ENCODE measurements at places on chromosomes 1 and 21. TPM values are rescaled to one million over a fixed set of nuclear protein-coding genes. Genes with fewer than 3 reads are reported as not detected.

DNA sequence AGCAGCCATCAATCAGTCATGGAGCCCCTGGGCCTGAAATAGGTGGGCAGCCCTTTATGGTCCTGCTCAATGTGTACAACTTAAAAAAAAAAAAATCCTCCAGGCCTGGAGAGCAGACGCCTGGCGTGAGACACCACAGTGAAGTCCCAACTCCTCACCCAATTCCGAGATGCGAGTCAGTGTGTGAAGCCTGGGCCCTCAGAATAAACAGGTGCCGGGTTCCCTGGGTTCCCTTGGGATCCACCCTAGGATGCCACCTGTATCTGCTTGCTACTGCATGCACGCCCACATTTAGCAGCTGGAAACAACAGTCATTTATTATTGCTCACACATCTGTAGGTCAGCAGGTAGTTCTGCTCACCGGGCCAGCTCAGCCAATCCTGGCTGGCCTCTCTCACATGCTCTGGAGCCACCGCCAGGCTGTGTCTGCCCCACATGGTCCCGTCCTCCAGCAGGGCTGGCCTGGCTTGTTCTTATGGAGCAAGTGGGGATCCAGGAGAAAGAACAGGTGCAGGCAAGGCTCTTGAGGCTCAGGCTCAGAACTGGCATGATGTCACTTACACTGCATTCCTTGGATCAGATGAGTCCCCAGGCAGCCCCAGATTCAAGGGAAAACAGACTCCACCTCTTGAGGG is 172.7 kb downstream of the NPHP4 start:
- no peak overlapping the region for H3K4me3 ChIP-seq
- no peaks in the 10 kb centered on the region for H3K4me1 ChIP-seq
- no peaks in the 10 kb centered on the region for H3K36me3 ChIP-seq
- no peak for DNase-seq
- H3K27me3 ChIP-seq = no peaks in the 10 kb centered on the region

GRCh38 chr1:169548282-169548681 is 38.0 kb downstream of the F5 start:
- H3K36me3 ChIP-seq = no peaks in the 10 kb centered on the region
- no peak overlapping the region for H3K4me3 ChIP-seq
- peaks cover 6% of the 10 kb centered on the region for H3K27me3 ChIP-seq
- no peak for DNase-seq
- H3K4me1 ChIP-seq = no peaks in the 10 kb centered on the region
- no peak overlapping the region for H3K27ac ChIP-seq

GRCh38 chr1:47907177-47907528 is 90.0 kb downstream of the TRABD2B start:
- H3K27ac ChIP-seq = no peak overlapping the region
- peaks cover 6% of the 10 kb centered on the region for H3K27me3 ChIP-seq
- DNase-seq = no peak
- H3K4me3 ChIP-seq = no peak overlapping the region
- no peaks in the 10 kb centered on the region for H3K36me3 ChIP-seq

DNA sequence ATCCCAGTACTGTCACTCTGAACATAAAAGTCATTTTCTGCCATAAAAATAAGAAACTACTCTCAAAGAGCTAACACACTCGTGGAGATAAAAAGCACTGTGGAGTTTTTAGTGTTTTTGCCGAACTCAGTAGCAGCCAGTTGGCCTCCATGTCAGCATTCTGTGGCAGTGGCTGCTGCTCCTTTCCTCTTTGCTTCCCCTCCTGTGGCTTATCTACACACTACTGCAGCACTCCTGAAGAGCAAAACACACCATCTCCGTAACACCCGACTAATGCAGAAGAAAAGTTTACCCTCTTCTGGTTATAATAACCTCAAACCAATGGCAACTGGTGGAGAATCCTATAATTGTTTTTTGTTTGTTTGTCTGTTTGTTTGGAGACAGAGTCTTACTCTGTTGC is 44.9 kb downstream of the RAB3GAP2 start:
- no peaks in the 10 kb centered on the region for H3K4me1 ChIP-seq
- no peak overlapping the region for H3K4me3 ChIP-seq
- no peak overlapping the region for H3K27ac ChIP-seq
- no peak for DNase-seq

DNA sequence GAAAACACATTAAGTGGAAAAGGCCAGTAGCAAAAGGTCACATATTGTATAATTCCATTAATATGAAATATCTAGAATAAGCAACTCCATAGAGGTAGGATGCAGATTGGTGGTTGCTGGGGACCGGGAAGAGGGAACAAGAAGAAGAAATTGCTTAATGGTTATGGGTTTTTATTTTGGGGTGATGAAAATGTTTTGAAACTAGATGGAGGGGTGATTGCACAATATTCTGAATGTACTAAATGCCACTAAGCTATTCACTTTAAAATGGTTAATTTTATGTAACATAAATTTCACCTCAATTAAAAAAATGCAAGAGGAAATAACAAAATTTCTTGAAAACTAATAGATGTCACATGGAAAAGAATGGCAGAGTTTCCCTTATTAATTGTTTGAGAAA is 6.7 kb downstream of the KIAA0040 start:
- H3K36me3 ChIP-seq = no peaks in the 10 kb centered on the region
- no peak for DNase-seq
- H3K4me3 ChIP-seq = no peak overlapping the region
- H3K4me1 ChIP-seq = no peaks in the 10 kb centered on the region
- H3K27me3 ChIP-seq = peaks cover 5% of the 10 kb centered on the region

- no peak overlapping the region for H3K4me3 ChIP-seq
- no peak overlapping the region for H3K27ac ChIP-seq
- H3K36me3 ChIP-seq = no peaks in the 10 kb centered on the region
- no peak for DNase-seq
Measured at GRCh38 chr1:112165375-112165774, 175.9 kb upstream of the KCND3 start.

- DNase-seq = no peak
- no peak overlapping the region for H3K4me3 ChIP-seq
- peaks cover 5% of the 10 kb centered on the region for H3K27me3 ChIP-seq
- no peaks in the 10 kb centered on the region for H3K36me3 ChIP-seq
- H3K27ac ChIP-seq = no peak overlapping the region
- no peaks in the 10 kb centered on the region for H3K4me1 ChIP-seq
Measured at GRCh38 chr1:151820940-151821339, 10.7 kb downstream of the RORC start.

GRCh38 chr1:166852918-166853317 is 13.6 kb downstream of the POGK start:
- no peaks in the 10 kb centered on the region for H3K4me1 ChIP-seq
- peaks cover 65% of the 10 kb centered on the region for H3K36me3 ChIP-seq
- no peak for DNase-seq
- no peak overlapping the region for H3K4me3 ChIP-seq

The UQCRH gene
- 299 TPM for total RNA-seq

The THEM5 gene
- not detected for total RNA-seq

The HPCAL4 gene
- total RNA-seq = 0.20 TPM

GRCh38 chr1:218219460-218219859 is 65.6 kb upstream of the RRP15 start:
- H3K36me3 ChIP-seq = no peaks in the 10 kb centered on the region
- no peaks in the 10 kb centered on the region for H3K4me1 ChIP-seq
- no peak overlapping the region for H3K27ac ChIP-seq

DNA sequence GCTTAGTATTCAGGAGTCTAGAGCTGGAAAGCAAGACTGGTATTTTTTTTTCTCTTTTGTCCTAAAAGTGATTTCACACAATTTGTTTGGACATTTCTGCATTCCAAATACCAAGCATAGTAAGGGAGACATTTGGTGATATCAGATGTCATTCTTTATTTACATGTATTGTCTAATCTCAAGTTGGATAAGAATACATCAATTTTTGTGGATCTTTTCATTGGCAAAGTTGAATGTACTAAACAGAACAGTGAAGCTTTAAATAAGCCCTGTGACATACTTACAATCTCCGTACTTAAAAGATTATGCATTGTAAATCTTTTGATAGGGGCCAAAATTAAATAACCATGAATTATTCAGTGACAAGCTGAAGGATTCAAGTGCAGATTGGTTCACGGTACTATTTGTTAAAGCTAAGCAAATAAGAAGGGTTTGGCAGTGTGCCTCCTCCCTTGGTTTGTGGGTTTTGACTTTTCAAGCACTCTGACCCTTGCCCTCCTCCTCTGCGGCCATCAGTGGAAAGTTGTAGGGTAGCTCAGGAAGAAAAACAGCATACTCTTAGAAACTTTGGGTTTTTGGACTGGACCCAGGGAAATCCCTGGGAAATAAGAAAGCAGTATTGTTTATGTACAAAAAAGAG is 663.7 kb downstream of the ADGRL2 start:
- no peak overlapping the region for H3K4me3 ChIP-seq
- peak; percentile 53 for DNase-seq
- peaks cover 8% of the 10 kb centered on the region for H3K4me1 ChIP-seq
- H3K36me3 ChIP-seq = no peaks in the 10 kb centered on the region

DNA sequence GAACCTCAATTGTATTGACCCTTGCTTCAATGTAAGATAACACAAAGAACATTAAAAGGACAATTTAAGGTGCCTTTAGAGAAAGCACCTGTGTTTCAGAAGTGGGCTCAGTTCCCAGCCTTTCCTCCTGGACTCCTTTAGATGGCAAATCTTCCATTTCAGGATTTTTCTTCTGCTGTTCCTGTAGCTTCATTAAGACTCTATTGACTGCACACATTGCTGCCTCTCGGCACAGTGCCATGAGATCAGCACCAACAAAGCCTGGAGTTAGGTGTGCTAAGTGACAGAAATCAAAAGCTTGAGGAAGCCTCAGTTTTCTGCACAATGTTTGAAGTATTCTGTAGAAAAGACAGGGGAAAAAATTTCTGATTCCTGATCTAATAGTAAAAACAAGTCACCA is 40.6 kb downstream of the NVL start:
- no peaks in the 10 kb centered on the region for H3K27me3 ChIP-seq
- H3K27ac ChIP-seq = no peak overlapping the region
- no peaks in the 10 kb centered on the region for H3K4me1 ChIP-seq
- H3K36me3 ChIP-seq = peaks cover 46% of the 10 kb centered on the region
- H3K4me3 ChIP-seq = no peak overlapping the region

The DPT gene
- not detected for total RNA-seq

The TEKT2 gene
- 0.38 TPM for total RNA-seq

The ST6GALNAC3 gene
- 1.8 TPM for total RNA-seq

DNA sequence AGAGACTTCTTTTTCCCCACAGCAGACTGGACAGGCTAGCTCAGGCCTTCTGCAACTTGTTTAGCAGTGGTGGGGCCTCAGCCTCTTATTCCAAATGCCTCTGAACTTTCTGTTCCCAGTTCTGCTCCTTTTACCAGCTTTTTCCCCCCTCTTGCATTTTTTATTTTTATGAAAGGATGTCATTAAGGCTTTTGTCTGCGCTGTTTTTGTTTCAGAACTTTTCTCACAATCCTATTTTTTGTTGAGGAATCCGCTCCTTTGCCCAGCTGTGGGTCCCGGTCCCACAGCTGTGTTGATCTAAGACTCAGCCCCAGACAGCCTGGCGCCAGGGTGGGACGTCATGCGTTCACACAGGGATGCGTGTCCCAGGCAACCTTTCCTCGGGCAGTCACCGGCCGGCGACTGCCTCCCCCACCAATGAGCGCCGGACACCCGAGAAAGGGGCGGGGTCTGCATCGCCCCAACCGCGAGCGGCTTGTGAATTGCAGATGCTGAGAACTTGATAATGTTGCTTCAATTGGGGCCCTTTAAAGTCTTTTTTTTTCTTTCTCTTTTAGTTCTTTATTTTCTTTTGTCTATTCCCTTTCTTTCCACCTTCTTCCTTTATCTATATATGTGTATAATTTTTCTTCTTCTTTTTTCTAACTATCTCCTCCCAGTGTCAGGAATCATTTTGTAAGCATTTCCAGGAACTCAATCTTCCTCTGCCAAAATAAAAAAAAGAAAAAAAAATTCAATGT is 3.0 kb upstream of the ID3 start:
- no peaks in the 10 kb centered on the region for H3K27me3 ChIP-seq
- peaks cover 40% of the 10 kb centered on the region for H3K4me1 ChIP-seq

DNA sequence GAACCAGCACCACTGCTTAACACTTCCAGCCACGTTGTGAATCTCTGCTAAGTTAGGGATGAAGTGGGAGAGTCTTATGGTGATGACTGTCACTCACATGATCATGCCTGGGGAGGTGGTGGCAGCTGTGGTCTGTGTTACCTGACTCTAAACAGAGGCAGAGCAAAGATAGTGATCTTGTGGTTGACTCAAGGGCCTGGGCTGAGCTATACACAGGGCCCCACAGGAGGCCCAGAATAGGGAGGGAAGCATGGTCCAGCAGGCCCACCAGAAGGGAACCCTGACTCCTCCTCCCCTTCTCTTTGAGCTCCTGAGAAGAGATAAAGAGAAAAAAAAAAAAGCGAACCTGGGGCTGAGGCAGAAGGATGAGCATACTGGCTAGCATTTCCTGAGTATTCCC is 55.0 kb downstream of the PLXNA2 start:
- H3K36me3 ChIP-seq = no peaks in the 10 kb centered on the region
- H3K4me1 ChIP-seq = peaks cover 19% of the 10 kb centered on the region
- H3K27ac ChIP-seq = no peak overlapping the region
- no peak for DNase-seq
- H3K27me3 ChIP-seq = no peaks in the 10 kb centered on the region
- H3K4me3 ChIP-seq = no peak overlapping the region

DNA sequence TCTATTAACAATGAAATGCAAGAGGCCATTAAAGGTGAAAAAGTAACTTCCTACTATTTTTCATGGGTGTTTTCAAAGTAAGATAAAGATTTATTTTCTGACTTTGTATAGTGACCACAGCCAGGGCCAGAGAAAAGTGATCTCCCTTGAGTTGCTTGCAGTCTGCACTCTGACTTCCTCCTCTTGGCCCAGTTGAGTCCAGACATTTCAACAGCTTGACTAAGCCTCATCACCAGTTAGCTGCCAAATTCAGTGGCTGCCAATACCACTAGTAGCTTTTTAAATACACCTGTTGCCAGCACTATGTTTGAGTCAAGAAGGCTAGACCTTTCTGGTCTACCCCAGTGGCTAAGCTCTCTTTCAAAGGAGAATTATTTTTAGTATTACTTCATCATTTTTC is 3.7 kb upstream of the NEK7 start:
- H3K4me3 ChIP-seq = no peak overlapping the region
- DNase-seq = peak; percentile 99
- H3K36me3 ChIP-seq = no peaks in the 10 kb centered on the region
- H3K27me3 ChIP-seq = no peaks in the 10 kb centered on the region

DNA sequence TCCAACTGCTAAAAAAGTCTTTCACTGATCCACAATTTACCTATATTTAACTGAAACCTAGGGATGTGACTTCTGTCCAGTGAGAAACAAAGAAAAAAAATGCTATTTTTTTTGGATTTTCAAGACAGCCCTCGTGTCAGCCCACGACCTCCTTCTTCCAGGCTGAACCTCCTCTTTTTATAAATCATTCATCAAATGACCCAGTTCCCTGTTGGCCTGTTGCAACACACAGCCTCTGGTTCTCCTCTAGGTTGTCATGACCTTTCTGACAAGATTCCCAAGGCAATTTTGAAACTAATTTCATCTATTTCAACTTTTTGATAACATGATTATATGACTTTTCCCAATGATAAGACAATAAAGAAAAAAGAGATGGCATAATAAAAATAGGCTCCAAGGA is 74.6 kb downstream of the PGBD5 start:
- no peaks in the 10 kb centered on the region for H3K4me1 ChIP-seq
- no peaks in the 10 kb centered on the region for H3K36me3 ChIP-seq
- no peak for DNase-seq
- no peaks in the 10 kb centered on the region for H3K27me3 ChIP-seq
- H3K27ac ChIP-seq = no peak overlapping the region
- H3K4me3 ChIP-seq = no peak overlapping the region

The CBR3 gene
- 2.3 TPM for total RNA-seq

GRCh38 chr1:11838349-11839272 is 9.0 kb downstream of the NPPA start:
- no peaks in the 10 kb centered on the region for H3K27me3 ChIP-seq
- DNase-seq = no peak
- H3K27ac ChIP-seq = no peak overlapping the region
- no peaks in the 10 kb centered on the region for H3K4me1 ChIP-seq
- H3K4me3 ChIP-seq = no peak overlapping the region
- peaks cover 38% of the 10 kb centered on the region for H3K36me3 ChIP-seq

The MSH4 gene
- total RNA-seq = 0.34 TPM
